ENCODE measurements at places on chromosomes 4 and X.

GRCh38 chr4:155592179-155592937 is 74.3 kb upstream of the GUCY1A1 start:
- DNase-seq, result no peak

- DNase-seq, result peak; percentile 7
Measured at GRCh38 chr4:81905971-81906370, 434.3 kb upstream of the RASGEF1B start.

GRCh38 chr4:31539284-31540069 is 819.3 kb downstream of the PCDH7 start:
- no peak for DNase-seq

- DNase-seq, result no peak
Measured at GRCh38 chr4:35925806-35926205, 318.5 kb downstream of the ARAP2 start.

- no peak for DNase-seq
Measured at GRCh38 chr4:19832411-19832810, 419.3 kb upstream of the SLIT2 start.

Measured in T-helper 2 cell treated with Interferon-gamma antibody and Interleukin-4, amounts not matched to agents 5 μg/mL and 100 μg/mL, for 36 hours (primary cell).